ENCODE measurements at places on chromosomes 12 and 14. TPM values are rescaled to one million over a fixed set of nuclear protein-coding genes. Genes with fewer than 3 reads are reported as not detected.

GRCh38 chr12:111227476-111228420, 141.1 kb downstream of the PHETA1 start:
- H3K4me1 ChIP-seq, result no peaks in the 10 kb centered on the region
- DNase-seq, result no peak
- H3K27me3 ChIP-seq, result no peaks in the 10 kb centered on the region
- H3K36me3 ChIP-seq, result no peaks in the 10 kb centered on the region

Gene SLC5A8
- 8.8 TPM for total RNA-seq

DNA sequence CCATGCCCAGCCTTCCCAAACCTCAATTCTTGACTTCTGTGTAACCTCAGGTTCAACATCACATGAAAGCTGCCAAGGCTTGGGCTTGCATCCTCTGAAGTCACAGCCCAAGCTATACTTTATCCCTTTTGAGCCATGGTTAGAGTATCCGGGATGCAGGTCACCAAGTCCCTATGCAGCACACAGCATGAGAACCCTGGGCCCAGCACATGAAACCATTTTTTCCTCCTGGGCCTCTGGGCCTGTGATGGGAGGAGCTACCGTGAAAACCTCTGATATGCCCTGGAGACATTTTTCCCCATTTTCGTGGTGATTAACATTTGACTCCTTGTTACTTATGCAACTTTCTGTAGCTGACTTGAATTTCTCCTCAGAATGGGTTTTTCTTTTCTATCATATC, 25.8 kb upstream of the DIO2 start:
- H3K27ac ChIP-seq, result no peak overlapping the region
- no peaks in the 10 kb centered on the region for H3K4me1 ChIP-seq
- H3K4me3 ChIP-seq, result no peak overlapping the region

Gene CD163L1
- 0.59 TPM for total RNA-seq

Gene FBRSL1
- total RNA-seq, result 53.0 TPM

- H3K4me1 ChIP-seq, result no peaks in the 10 kb centered on the region
- H3K27me3 ChIP-seq, result no peaks in the 10 kb centered on the region
- H3K4me3 ChIP-seq, result no peak overlapping the region
- H3K27ac ChIP-seq, result peak overlapping the region; percentile 21
- DNase-seq, result no peak
Measured at GRCh38 chr12:54404061-54405004, 14.7 kb downstream of the ITGA5 start.
